ENCODE measurements at places on chromosomes 12 and 14. TPM values are rescaled to one million over a fixed set of nuclear protein-coding genes. Genes with fewer than 3 reads are reported as not detected.

Gene NPFF
- not detected for total RNA-seq

Gene KIF26A
- 10.1 TPM for total RNA-seq

DNA sequence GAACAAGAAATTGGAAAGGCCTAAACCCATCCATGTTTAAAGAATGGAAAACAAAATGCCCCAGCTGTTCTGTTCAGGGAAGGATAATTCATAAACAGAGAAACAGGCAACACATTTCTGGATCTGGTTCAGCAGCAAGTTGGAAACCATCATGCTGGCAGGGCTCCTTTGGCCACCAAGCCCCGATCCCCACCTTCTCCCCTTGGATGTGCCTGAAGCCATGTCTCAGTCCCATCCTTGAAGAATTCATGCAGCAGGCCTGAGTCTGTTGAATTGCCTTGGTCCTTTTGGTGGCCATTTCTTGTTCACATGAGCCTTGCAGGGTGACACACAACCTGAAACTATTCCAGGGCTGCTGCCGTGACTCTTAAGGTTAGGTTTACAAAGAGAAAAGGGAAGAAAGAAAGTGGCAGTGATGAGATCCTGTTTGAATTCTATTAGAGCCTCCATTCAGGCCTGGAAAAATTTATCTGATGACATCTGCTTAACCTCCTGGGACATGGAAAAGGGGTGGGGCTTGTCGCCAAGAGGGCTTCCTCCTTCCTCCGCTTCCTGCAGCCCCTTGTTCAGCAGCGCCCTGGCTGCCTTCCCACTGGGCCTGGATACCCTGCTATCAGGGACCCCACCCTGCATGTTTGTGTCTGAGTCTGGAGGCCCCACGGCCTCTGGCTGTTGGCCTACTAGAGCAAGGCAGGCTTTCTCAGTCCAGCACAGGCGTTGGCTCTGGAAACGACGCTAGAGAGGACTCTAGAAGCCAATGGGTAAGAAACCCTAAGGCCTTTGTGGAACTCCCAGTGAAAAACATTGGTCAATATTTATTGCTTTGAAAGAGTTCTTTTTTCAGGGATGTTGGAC is 341.9 kb downstream of the C12orf75 start:
- DNase-seq = peak; percentile 97

- DNase-seq = peak; percentile 62
These were observed 52.1 kb downstream of the DAD1 start for GRCh38 chr14:22536853-22537338.

DNA sequence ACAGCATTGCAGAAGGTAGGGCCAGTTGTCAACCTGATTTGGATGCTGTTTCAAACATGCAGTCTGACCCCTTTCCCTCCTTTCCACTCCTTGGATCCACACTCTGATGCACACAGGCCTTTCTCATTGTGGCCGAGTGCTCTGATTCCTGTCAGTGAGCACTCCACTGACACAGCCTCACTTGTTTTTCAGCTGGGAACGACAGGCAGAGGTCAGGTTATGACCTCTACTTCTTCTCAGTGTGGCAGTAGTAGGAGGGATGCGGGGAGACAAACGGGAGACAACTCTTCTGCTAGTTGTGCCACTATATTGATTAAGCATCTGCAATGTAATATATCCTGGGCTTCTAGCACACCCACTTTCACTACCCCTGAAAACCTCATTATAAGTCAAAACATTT is 61.8 kb downstream of the DERA start:
- no peak for DNase-seq

All from right cardiac atrium (tissue), 5 donors.